T1000 (cell line): ENCODE measurements at places on chromosomes 1 and 21.
A peak's percentile ranks its signal among the peaks of the same experiment; 100 is the strongest.

GRCh38 chr1:16318555-16318954 is 33.7 kb downstream of the FBXO42 start:
- DNase-seq = no peak

GRCh38 chr1:29687601-29688244 is 451.4 kb downstream of the PTPRU start:
- DNase-seq = no peak

DNA sequence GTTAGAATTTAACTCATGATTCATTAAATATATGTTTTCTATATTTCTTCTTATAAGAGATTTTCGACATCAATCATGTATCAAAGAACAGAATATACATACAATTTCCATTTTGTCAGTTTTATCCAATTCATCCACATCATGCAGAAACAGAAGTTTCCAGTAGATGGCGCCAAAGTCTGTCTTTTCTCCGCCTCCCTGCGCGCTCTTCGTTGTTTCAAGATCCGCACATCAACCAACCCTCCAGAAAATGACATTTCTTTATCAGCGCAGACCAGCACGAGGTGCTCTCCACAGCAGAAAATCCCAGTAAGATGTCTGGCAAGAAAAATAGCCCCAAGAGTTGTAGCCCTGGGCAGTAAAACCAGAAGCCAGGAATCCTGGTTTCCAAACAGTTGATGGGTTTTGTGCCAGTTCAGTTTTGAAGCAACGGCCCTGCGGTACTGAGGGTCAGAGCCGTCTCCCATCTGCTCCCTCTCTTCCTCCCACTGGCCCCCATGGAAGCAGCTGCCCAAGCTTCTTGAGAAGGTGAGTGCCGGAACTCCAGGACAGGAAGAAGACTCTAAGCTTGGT is 38.6 kb upstream of the GPR137B start:
- DNase-seq = peak; percentile 19

GRCh38 chr1:239677362-239677761 is 291.0 kb downstream of the CHRM3 start:
- DNase-seq = no peak

DNA sequence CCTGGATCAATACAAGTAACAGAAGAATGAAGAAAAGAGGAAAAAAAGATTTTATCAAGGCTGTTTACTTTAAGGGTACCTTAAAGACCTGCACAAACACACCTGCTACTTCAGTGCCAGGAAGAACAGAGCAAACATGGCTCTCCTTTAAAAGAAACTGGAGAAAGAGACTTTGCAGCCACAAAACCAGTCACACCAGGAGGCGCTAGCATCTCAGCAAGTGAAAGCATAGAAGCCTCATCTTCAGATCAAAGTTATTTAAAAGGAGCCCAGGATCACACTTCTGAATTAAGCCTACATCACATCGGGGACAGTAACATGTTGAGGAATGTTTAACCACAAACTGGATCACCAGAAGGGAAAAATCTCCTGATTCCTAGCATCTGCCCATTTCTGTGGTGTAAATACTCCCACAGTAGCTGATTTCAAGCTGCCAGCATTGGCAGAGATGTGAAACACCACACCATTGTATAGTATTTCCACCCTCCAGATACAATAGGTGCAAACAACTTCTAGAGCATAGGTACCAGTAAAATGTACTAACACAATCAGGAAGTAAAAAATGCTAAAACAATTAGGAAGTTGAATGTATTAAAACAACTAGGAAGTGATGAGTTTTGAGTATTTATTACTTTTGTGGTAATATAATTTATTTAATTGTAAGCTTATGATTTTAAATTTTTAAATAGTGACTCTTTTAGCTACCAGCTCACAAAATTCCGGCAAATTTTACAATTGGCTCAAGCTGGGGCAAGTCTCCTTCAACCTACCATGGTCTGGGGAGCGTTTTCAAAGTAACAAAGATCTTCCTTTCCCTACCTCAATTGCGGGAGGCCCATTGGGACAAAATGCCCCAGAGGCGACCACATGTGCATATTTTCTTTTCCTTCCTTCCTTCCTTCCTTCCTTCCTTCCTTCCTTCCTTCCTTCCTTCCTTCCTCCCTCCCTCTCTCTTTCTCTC is 105.3 kb upstream of the CLDN14 start:
- DNase-seq = no peak

- DNase-seq = no peak
Measured at GRCh38 chr1:166874464-166874863, 1.6 kb downstream of the TADA1 start.

DNA sequence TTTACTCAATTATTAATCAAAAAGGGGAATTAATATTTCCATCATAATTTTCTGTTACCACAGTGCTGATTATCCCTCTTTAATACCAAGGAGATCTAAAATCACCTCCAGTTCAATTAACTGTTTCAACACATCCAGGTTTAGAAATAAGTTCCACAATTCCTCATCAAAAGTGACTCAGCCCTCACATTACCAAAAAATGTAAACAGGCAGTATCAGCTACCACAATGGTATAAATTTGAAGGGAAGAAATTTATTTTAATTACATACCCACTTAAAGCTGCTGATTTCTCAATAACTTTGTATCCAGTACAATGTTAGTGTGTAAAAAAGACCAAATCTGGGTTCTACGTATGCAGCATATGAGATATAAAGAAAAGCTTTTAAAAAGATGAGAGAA is 51.9 kb downstream of the EIF4G3 start:
- DNase-seq = no peak

GRCh38 chr21:42289926-42290325 is 25.3 kb downstream of the TFF3 start:
- DNase-seq = no peak

DNA sequence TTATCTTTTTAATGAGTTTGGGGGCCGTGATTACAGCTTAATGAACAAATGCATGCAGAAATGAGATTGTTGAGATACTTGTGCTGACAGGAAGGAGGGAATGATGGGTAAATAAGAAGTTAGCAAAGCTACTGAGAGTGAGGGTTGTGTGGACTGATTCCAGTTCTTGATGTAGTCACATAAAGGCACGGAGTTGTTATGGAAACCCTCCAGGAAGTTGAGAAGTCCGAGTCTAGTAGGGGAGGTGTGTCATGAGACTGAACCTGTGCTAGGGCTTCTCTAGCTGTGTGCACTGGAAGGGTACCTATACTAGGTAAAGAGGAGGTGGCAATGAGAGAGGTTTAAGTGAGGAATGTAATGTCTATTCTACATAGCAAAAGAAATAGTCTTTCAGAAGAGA is 475.7 kb downstream of the USP25 start:
- DNase-seq = no peak

- no peak for DNase-seq
Measured at GRCh38 chr1:24173638-24174575, 13.2 kb downstream of the IFNLR1 start.

DNA sequence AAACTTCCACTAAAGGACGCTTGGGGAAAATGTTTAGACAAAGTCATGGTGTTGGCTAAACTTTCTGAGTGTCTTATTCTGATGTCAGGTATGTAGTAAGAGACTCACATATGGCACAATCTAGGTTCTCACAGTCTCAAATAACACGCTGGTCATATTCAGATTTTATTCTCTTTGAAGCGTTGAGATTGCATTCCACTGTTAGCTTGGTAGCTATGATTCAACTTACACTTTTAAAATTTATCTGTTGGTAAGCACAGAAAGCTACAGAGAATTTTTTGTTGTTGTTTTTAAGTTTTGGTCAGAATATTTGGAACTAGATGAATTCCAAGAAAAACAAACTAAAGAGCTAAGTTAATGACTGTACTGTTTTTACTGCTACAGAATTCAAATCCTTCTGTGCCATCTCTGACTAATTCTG is 126.7 kb downstream of the PRRX1 start:
- DNase-seq = no peak

- no peak for DNase-seq
Measured at GRCh38 chr1:210707300-210708240, 378.9 kb downstream of the HHAT start.

DNA sequence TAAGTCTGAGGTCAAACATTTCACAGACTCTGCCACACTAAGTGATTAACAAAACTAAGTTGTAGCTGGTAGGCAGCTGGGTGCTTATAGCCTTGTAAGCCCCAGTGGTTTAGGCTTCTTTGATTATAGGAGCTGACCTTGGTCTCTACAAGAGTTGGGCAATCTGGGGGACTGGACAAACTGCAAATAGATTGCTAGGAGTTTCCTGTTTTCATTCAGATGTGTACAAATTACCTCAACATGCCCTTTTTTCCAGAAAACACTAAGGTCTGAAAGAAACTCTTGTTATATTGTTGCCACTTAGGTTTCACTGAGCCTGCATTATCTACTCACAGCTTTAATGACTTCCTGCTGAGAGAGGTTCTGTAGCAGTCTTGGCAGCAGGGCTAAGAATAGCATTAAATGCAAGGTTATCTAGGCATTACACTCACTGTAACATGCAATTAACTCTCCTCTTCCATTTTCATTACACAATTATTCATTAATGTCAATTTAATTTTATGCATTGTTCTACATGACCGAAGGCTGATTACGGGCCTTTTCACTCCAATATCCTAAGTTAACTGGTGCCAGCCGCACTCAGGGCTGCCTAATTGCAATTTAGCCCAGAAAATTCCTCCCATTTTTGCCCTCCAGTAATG is 314.0 kb downstream of the LMO4 start:
- no peak for DNase-seq

DNA sequence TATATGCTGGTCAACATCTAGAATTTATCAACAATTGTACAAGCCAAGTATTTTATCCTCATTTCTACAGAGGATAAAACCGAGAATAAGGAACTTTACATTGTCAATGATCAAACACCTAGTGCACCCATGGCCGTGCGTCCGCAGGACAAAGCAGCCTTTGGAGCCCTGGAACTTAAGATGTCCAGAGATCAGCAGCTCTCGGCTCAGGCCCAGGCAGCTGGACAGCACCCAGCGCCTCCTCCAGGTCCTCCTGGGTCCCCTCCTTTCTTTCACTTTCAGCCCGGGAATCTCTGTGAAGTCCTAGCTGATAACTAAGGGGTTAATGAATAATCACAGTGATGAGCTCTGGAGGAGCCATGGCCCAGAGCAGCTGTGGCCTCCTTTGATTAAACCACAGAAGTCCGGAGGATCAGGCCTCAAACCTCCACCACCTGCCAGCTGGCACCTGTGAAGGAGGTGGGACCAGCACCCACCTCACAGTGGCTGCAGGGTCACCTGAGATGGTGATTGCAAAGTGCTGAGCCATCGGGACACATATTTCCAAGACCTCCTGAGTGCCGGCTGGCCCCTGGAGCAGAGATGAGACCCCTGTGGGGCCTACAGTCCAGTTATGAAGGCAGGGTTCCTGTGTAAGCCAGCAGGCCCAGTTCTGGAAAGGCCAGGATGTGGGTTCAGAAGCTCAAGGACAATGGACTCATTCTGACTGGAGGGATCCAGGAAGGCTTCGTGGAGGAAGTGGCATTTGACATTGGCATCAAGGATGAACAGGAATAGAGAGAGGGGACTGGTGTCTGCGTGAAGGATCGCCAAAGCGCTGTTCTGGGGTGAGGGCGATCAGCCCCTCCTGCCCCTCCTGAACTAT is 11.6 kb upstream of the SAMD11 start:
- DNase-seq = no peak

DNA sequence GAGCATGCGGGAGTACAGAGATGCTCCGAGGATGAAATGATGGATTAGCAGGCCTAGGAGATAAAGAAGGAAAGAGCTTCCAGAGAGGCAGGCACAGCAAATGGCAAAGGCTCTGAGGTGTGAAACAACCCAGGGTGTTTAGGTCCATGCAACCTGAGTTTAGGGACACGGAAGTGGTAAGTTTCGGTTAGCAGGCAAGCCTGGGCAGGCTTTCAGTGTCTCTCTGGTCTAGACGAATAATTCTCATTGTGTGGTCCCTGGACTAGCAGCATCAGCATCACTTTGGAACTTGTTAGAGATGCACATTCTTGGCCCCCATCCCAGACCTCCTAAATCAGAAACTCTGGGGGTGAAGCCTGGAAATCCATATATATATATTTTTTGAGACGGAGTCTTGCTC is 18.6 kb downstream of the NKAIN1 start:
- DNase-seq = no peak

DNA sequence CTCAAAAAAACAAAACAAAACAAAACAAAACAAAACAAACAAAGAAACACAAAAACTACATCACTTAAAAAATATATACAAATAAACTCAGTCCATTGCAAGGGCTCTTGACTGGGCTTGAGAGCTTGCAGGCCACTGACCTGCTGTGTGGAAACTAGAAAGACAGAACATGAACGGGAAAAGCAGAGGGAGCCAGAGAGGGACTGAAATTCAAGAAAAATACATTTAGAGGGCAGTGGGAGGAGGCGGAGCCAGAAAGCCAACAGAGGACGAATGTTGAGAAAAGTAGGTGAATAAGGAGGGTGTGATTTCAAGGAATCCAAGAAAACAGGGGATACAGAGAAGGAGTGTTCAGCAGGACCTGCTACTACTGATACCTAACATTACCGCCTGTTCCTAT is 41.4 kb upstream of the PLA2G2C start:
- no peak for DNase-seq

GRCh38 chr1:87632232-87632631 is 303.6 kb downstream of the LMO4 start:
- DNase-seq = no peak

DNA sequence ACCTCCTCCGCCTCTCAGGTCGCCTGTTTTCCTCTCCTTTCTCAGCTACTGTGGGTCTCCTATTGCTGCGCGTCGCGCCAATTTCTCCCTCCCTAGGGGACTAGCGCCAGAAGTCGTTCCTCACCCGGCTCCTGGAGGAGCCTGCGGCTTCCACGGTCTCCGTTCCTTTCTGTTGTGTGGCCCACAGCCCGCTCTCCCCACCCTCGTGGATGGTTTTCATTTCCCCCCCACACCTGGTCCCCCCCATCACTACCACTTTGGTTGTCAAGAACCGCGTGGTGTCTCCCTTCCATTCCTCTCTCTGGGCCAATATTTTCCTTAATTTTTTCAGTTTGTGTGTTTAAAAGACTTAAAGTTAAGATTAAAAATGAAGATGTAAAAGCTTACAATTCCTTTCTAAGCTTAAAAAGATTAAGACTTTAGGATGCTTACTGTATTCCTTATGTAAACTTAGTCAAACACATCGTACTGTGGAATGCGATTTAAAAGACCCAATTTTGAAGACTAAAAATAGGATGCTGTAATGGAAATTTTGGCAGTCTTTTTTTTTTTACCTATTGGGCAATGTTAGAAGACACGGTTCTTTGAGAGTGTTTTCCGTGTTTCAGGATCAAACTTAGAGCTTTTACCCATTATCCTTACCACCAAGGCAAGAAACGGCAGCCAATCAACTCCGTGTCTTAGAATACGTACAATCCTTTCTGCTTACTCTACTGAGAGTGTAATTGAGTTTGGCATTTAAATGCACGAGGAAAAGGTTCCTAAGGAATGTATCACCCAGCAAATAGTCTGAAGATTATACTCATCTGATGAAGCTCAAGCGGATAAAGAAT is 773 bp downstream of the CNST start:
- no peak for DNase-seq
